HL-60 (cell line): ENCODE measurements at places on chromosomes 4 and X.

DNA sequence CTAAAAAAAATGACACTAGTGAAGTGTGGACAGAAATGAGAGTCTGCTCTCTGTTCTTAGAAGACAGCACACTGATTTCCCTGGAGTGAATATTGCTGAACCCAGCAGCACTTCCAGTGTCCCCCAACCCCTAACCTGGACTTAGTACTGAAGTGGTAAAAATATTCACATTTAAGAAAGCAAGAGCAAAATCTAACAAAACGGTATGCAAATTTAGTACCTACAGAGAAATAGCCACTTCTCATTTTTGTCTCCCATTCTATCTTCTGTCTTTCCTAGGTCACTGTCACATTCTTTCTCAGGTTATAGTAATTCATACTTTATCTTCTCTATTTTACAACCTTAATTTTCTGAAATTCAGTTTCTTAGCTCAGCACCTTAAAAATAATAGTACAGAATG is 274.7 kb downstream of the CFAP299 start:
- no peak for DNase-seq

DNA sequence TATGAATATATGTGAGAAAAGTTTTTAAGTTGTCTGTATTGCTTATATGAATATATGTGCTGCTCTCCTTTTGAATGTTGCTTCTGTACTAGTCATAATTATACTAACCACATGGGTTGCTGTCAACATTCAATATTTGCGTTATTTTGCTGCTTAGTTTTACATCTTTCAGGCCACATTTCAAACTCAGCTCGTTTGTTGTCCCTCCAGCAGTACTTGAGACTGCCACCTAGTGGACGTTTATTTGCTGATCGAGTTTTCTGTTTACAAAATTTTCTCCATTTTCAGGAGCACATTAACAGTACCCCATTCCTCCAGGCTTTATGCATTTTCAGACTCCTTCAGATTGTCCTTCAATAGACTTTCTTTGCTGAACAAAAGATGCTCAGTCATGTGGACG is 75.8 kb downstream of the NUDT11 start:
- DNase-seq, result no peak

DNA sequence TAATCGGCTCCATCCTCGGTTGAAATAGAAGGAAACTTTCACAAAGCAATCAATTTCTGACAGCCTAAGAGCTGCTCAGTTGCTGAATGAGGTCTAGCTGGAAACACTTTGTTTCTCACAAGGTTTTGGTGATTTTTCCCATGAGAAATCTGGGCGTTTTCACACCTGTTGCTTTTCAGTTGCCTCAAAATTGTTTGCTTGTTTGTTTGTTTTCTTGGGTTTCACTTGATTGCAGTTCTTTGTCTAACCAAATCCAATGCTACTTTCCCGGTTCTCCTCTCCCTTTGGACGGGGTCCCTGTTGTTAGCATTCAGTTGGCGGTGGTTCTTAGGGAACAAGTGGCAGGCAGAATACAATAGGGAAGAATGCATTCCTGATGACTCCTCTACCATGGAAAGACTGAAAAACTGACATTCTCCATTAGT is 135.5 kb downstream of the PALLD start:
- no peak for DNase-seq

DNA sequence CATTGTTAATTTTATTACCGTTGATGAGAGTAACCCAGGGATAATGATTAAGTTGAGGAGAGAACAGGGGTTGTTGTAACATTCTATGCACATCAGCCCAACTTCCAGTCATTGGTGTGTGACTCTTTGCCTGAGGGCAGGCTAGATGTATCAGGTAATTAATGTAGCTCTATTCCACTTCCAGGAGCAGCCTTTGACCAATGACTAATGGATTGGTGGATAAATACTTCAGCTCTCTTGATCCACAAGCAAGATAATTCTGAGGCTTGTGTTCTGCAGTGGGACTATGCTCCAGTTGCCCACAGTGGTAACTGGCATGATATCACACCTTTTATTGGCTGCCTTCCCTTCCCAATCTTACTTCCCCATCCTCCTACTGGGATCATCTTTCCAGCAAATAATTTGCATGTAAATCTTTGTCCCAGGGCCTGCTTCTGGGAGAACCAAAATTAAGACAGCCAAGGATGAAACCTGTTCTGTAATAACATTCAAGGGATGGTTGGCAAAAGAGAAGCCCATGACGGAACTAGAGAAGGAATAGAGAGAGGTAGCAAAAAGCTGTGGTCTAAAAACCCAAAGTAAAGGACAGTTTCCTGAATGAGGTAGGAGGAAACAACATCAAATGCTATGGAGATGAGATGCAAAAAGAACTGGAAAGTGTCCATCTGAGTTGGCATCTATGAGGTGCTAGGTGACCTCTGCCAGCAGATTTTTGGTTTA is 241.4 kb upstream of the RPS6KA3 start:
- DNase-seq, result no peak

DNA sequence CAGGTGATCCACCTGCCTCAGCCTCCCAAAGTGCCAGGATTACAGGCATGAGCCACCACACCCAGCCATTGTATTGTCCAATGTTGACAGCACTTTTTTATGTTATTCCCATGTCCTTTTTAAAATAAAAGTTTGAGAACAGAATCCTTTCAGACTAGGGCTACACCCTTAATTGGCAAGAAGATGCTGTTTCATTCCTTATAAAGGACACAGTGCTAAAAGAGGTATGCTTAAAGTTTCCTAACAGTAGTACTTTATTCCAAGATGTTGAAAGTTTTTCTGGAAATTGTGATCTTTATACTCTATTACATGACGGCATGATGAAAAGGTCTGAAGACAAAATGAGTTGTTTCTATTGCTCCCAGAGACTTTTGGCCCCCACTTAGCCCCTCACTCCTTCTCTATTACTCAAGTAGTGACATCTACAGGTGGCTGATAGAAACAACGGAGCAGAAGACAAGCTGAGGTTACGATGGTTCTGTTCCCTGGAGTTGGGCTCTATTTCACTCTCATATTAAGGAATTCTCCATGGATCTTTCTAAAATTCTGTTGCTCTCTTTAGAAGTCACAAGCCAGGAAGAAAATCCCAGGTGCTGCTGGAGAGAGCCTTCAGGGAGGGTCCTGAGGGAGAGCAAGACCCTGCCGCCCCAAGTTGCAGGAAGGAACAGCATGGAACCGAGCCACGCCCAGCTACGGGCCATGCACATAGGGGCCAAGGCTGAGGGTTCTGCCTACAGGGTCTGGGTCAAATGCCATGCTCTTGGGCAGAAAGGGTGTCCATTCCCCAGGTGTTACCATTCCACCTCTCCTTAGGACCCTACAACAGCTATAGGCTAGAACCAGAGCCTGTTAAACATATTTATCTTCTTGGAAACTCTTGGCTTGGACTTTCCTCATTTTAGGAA is 22.8 kb downstream of the RPL9 start:
- DNase-seq, result no peak

GRCh38 chr4:4249866-4250265 is 1.8 kb upstream of the TMEM128 start:
- DNase-seq, result no peak

DNA sequence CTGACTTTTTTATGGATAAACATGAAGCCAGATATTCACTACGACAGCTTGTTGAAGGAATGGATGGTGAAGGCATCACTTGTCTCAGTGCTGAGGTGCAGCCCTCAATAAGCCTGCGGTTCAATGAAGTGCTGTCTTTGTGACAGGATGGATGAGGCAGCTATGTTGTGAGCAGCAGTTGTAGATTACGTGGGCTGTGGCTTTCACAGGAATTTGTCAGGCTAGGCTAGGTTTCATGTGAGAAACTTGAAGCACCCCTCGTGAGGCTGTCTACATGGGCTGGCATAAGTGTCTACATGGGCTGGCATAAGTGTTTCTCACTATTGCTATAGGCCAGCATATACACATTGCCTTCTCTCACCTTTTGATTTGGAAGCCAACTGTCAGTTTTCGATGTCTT is 1050.0 kb downstream of the ADGRL3 start:
- DNase-seq, result no peak

DNA sequence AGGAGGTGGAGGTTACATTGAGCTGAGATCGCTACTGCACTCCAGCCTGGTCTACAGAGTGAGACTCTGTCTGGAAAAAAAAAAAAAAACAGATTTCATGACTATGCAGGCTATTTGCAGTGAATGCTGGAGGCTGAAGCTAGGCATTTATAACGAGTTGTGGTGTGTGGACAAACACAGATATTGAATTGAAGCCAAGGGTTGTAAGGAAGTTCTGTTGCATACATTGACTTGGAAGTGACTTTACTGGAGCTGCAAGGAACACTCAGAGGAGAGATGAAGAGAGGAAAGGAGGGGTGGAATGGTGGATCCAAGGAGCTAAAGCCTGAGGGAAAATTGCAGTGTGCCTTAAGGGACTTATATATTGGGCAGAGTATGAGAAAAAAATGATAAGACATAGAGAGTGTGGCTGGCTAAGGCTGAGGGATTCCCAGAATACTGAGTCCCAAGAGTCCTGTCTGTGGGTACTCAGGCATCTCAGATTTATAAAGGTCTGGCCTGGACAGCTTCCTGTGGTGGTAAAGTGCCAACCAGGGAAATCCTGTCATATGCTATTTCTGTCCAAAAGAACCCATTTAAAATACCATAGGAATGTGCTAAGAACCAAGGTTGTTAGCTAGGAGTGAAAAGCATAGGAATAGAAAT is 87.8 kb upstream of the GUCY1A1 start:
- DNase-seq, result no peak

DNA sequence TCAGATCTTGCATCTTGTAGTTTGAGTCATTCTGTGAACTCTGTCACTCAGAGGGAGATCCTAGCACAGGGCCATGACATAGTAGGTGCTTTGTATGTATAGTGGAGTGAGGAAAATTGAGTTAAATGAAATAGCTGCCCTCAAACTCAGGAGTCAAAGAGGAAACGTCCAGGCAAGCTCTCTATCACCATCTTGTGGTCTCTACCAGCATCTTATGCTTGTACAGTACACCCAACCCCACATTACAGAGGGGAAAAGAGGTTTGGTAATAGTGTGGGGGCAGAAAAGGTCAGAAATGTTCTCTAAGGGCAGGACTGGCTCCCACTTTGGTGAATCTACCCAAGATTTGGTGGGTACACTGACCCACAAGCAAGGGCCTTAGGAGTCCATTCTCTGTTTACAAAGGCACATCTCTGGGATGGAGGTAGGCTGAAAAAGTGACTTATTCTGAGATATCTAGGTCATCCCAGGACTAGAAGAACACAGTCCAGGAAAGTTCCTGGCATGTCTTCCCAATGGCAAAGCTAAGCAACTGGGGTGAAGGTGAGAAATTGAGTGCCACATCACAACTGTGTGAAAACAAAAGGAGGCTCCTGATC is 131.8 kb downstream of the OR13H1 start:
- DNase-seq, result no peak

DNA sequence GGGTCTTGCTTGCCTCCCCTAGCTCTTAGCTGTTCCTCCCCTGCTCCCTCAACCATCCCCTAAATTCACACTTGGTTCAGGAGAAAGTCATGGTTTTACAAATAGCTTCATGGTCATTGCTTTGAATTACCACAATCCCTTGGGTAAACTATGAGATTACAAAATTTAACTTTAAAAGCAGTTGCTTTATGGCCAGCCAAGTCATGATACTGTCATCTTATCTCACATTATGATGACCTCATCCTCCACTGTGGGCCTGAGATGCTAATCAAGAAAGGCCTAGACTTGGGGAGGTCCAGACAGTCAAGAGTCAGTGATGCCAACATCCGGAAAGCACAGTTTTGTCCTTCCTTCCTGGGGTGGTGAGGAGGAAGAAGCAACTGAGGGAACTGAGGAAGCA is 10.5 kb upstream of the FGF16 start:
- DNase-seq, result no peak

DNA sequence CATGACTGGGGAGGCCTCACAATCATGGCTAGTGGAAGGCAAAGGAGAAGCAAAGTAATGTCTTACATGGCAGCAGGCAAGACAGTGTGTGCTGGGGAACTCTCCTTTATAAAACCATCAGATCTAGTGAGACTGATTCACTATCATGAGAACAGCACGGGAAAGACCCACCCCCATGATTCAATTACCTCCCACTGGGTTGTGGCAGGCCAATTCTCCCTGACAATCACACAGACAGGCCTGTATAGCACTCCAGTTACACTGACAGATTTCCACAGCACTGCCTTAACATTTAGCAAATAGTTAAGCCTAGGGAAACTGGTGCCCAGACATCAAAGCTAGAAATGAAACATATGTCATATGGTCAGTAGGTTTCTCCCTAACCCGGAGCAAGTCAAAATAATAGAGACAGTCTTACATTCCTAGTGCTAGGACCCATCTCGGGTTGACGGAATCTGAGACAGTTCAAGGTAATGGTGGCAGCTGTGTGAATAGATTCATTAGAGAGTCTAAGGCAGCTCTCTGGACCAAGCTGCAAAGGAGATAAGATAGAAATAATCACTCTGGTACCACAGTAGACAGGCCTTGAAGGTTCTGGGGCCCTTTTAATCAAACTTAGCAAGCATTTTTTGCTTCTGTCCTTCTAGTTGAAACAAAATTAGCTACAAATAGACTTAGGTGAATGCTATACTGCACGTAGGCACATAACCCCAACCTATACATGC is 9.4 kb upstream of the HERC5 start:
- DNase-seq, result no peak

- no peak for DNase-seq
Measured at GRCh38 chr4:185358514-185358913, 37.2 kb downstream of the LRP2BP start.

DNA sequence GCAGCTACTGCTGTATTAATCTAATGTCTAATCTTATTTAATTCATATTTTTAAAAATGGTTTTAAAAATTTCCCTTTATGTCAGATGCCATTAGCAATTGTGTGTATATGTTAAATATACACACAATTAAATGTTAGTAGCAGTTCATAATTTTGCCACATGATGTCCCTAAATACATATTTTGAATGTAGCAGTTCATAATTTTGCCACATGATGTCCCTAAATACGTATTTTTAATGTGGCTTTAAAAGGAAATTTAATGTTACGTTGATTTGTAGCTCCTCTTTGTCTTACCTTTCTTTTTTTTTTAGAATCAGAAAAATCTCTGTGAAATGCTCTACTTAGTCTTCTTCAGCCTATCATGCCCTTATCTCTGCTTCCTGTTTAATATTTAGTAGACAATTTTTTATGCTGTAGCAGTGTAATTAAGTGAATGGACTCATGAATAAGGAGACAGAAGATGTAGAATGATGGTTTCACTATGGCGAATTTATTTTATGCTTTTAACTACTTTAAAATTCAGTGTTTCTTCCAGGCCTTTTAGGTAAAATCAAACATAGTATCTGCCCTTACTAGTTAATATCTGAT is 26.1 kb downstream of the RBM46 start:
- no peak for DNase-seq

DNA sequence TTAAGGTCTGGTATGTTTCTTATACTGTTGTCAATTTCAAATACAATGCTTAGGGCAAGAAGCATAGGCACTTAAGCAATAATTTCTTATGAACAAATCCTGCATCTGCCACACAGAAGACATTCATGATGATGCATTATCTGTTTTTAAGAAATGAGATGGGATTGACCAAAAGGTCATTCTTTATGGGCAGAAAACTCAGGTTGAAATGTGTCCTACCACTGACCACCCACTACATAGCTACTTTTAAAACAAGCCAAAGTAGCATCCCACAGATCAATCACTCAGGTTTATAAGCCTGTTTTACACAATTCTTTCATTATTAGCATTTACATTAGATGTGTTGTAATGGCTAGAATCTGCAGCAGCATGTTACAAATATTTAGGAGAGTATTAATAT is 617.8 kb downstream of the PCDH7 start:
- no peak for DNase-seq
